ENCODE measurements at places on chromosomes 5 and 9.

DNA sequence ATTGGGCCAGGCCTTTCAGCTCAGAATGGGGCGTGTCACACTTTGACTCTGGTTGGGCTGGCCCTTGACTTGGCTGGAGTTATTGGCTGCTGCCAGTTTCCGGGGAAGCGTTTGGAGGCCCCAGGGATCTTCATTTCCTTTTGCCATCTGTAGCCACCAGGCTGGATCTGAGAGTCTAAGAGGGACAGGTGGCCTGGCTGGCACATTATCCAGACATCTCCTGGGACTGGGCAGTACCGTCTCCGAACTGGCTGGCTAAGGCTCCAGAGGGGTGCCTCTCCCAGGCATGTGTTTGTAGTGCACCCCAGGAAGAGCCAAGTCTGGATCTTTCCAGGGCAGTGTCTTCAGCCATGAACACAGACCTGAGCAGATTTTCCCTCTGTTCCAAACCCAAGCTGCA is 9.7 kb upstream of the JADE2 start:
- no peak for DNase-seq

- DNase-seq: no peak
These were observed 128.2 kb upstream of the TMEM161B start for GRCh38 chr5:88396751-88397281.

DNA sequence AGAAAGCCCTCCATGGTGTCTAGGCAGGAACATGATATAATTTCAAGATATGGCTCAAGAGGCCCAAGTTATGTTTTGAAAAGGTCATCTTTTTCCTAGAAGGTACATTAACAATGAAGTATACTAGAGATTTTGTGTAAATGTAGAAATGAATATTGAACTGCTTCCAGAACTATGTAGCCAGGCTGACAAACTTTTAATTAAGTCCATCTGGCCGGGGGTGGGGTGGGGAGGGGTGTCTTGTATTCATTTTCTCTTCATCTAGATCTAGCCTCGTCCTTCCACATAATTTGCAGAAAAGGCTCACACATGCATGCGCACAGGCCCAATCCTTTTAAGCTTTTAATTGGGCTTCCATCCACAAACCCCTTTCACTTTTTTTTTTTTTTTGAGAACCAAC is 323.3 kb downstream of the ARL15 start:
- no peak for DNase-seq

- DNase-seq: no peak
These were observed 13.4 kb downstream of the PTPA start for GRCh38 chr9:129124506-129125069.
